NCI-H187 treated with DMSO at 0.1 percent for 48 hours (cell line): ENCODE measurements at places on chromosomes 16 and 17.

- DNase-seq: no peak
These were observed 27.7 kb downstream of the CNTROB start for GRCh38 chr17:7959503-7960253.

DNA sequence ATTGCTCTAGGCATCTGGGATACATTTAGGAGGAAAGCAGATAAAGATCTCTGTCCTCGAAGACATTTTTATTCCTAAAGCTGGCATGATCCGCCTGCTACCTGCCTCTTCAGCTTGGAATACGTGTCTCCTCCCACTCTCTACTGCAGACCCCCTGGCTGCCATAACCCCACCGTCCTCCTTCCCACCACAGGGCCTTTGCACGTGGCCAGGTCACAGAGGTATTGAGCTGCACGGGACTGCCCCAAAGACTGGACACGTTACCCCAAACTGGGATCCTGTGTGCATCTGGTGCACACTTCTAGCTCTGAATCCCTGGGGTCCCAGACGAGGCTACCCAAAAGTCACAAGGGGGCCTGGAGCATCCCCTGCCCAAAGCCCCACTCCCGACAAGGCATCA is 351.2 kb upstream of the EEF2KMT start:
- no peak for DNase-seq

- no peak for DNase-seq
These were observed 35.0 kb downstream of the USP32 start for GRCh38 chr17:60356940-60357339.

DNA sequence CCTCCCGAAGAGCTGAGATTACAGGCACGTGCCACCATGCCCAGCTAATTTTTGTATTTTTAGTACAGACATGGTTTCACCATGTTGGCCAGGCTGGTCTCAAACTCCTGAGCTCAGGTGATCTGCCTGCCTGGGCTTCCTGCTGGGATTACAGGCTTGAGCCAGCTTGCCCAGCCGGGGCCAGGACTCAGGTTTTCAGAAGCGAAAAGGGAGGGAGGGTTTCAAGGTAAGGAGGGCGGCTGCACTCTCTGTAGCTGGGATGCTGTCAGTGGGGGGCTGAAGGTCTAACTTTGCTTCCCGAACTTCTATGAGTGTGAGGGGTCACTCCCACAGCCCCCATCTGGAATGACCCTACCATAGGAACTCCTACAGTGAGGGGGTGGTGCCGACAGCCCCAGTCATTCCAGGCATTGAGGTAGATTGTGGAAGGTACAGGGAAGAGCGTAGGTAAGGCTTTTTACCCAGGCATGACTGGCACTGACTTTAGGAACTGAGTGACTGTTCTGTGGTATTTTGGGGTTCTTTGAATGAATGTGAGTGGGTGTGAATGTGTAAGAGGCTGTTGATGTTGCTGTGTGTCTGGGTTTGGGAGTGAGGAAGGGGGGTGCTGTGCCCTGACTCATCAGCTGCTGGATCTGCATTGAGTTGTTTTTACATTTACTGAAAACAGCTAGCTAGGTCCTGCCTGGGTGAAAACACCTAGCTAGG is 3.8 kb upstream of the C1QL1 start:
- DNase-seq: no peak

DNA sequence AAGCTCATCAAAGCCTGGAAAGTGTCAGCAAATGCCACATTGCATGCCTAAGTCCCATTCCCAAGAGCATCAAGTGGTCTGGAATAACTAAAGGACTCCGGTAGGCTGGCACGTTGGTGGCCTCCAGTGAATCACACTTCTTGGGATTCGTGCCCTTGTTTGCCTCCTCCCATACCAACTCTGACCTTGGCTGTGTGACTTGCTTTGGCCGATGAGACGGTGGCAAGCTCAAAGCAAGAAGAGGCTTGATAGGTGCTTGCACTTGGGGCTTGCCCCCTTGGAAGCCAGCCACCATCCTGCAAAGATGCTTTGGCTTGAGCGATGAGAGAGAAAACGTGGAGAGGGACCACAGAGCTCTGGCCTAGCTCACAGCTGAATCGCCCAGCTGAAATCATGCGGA is 313.1 kb upstream of the ZFHX3 start:
- no peak for DNase-seq

DNA sequence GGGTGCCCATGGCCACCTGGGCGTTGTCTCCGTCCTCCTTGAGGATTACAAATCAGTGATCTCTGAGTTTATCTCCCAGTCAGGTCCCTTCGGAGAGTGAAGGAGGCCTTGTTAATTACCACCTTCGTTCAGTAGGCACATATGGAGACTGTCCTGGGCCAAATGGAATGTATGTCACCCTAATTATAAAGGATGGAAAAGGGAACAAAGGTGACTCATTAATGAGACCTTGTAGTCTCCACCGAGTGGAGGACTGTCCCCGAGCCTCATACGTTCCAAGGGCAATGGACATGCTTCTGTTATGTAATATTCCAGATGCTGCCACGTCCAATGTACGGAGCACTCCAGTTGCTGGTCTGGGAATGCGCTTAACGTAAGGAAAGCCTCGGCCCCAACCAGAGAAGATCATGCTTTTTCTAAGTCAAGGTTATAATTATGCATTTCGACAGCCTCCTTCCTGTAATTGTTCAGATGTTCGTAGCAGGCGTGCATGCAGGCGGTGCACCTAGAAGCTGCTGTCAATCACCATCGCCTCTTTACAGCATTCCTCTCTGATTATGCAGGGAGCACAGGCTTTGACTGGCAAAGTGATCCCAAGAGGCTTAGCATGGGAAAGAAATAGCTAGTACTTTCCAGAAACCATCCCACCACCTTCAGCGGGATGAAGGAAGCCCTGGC is 22.4 kb upstream of the SEC14L1 start:
- DNase-seq: no peak
